ENCODE measurements at places on chromosomes 6 and 20.
A peak's percentile ranks its signal among the peaks of the same experiment; 100 is the strongest.

DNA sequence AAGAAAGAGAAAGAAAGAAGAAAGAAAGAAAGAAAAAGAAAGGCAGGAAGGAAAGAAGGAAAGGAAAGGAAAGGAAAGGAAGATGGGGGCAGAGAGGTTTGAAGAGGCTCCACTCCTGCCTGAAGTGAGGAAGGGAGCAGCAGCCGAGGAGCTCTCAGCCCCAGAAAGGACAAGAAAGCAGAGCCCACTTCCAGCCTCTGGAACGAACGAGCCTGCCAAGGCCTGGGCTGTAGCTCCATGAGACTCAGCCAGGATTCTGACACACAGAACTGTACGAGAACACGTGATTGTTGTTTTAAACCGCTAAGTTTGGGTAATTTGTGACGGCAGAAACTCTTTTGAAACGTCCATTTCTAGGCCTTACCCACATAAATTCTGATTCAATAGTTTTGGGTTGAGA, 69.5 kb downstream of the TTLL2 start:
- no peak for DNase-seq

- no peak for DNase-seq
Measured at GRCh38 chr6:155040154-155040553, 45.0 kb downstream of the TIAM2 start.

DNA sequence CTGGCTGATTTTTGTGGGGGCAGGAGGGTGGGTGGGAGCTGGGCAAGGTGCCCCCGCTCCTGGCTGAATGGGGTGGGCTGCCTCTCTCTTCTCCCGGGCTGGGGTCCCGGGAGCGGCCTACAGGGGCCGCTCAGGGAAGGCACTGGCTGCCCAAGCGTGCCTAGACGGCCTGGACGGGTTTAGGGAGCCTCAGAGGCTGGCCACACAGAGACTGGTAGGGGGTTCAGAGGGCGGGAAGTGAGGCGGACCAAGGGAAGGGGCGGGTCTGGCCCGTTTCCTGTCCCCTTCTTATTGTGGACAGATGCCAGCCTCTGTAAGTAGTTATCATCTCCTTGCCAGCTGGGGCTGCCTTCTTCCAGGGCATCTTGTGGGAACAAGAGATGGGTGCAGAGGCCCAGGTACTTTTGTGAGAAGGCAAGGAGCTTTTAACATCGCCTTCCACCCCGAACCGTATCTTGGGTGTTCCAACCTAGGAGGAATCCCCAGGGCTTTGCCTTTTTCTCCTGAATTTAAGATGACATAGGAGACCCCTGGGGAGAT, 437 bp downstream of the CD40 start:
- DNase-seq, result no peak

DNA sequence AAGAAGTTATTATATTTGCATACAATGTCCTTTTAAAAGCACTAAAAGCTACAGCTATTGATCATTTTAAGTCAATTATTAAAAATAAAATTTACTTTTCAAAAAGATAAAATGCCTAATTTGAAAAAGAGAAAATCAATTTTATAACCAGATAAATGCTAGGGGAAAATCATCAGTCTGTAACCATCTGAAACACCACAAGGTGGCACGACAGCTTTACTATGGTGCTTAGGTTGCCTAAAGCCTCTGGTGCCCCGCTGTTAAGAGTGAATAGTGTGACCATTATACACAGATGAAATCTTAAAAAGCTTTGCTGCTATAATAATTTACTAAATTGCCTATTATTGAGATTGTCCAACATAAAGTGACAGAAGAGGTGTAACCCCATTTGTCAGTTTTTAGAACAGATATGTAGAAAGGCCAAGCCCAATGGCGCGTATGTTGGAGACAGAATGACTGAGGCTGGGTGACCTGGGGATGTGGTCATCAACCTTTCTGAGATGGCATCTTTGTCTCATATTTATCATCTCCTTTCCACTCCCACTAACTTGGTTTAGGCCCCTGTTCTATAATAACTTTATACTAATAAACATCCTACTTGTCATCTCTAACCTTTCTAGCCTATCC, 100.8 kb downstream of the MOXD1 start:
- DNase-seq, result peak; percentile 54

DNA sequence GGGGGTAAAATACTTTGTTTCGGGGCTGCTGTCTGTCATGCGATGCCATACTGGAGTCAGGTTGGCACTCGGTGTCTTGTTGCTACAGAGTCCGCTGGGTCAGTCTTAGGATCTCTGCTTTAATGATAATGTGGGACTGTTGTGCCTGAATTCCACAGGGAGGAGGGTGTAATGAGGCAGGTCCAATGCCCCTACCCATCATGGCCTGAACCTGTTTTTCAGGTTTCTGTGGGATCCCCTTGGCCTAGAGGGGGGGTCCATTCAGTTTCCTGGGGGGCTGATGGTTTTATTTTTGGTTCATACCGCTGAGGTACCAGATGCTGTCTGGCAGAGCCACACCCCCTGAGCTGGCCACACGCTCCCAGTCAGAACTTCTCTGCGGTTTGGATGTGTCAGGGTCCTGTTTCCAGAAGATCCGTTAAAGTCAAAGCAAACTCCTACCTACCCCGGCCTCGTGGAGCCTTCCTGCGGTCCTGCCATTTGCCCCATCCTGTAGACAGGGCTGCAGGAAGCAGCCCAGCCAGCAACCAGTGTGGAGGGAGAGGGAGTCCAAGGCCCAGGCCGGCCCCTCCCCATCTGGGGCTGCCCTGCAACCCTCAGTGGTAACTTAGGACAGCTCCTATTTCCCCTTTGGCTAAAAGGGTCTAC, 69.7 kb downstream of the TCP11 start:
- DNase-seq, result no peak

- no peak for DNase-seq
Measured at GRCh38 chr6:16302721-16303552, 64.5 kb downstream of the GMPR start.

DNA sequence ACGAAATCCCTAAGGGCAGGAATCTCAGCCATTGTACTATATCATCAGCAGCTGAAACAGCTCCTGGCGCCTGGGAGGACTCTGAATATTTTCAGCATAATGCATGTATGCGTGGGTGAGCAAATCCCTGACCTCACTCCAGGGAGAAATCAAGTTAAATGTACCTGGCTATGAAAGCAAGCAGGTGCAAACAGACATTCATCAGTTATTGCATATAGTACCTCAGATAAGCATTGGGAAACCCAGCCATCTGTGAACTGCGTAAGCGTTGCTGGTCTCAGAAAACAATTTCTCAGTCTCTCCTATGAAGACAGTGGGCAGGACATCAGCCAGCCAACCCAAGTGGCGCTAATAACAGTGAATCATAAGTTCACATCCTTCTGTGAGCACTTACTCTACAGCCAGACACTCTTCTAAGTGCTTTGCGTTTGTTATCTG, 622.6 kb downstream of the EPM2A start:
- DNase-seq, result peak; percentile 4

GRCh38 chr20:2300420-2300819, 4.6 kb downstream of the TGM3 start:
- no peak for DNase-seq

DNA sequence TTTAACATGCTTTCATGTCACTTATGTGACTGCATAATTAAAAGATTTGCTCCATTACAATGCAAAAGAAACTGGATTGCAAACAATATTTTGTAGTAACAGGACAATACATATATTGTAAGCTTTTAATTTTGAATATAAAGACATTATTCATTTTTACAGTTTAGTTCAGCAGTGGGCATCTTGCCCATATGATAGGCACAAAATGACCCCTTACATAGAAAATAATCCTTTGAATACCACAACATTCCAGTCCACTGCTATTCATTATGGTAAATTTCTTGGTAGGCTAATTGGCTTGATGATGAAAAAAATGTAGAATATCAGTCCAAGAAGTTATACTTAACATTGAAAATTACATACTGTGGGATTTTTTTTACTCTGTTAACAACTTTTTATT, 74.1 kb upstream of the LAMA2 start:
- no peak for DNase-seq

DNA sequence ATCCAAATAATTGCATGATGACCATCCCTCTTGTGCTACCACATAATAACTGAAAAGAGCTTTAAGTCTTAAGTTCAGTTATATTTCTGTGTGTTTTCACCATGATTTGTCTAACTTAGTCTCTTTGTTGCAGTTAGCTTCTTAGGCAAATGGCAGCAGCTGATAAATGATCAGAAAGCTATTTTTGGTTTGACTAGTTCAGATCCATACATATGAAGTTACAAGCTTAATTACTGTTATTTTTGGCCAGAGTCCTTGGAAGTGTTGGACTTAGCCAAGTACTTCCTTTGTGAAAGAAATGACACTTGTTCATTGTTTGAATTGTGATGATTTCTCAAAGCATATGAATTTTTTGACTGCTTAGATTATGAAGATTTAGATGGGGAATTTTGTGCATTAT, 54.2 kb downstream of the HIVEP1 start:
- DNase-seq, result no peak

GRCh38 chr20:16219182-16219581, 354.1 kb downstream of the KIF16B start:
- DNase-seq, result no peak
